ENCODE measurements at places on chromosomes 11 and 22. TPM values are rescaled to one million over a fixed set of nuclear protein-coding genes. Genes with fewer than 3 reads are reported as not detected.
A peak's percentile ranks its signal among the peaks of the same experiment; 100 is the strongest.

- peak overlapping the region; percentile 65 for H3K27ac ChIP-seq
- no peaks in the 10 kb centered on the region for H3K36me3 ChIP-seq
Observed at GRCh38 chr11:61899146-61899841, 7.9 kb upstream of the FADS3 start.

DNA sequence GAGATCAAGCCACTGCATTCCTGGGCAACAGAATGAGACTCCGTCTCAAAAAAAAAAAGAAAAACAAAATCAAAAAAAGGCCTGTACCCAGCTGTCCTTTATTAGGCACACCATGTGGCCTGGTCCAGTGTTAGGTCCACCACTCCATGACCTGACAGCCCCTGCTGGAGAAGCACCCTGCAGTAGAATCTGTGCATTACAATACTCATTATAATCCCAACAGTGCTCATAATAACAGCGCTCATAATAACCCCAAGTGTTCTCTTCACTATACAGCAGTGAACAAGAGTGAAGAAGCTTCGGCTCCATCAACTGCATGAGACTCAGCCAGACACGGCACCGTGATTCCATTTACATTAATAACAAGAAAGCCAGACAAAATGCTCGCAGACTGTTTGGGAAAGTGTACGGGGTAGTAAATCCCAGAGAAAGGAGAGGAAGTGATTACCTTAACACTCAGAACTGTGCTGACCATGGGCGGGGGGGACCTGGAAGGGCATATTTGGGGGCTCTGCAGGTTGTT, 8.9 kb upstream of the EHD1 start:
- no peak for DNase-seq
- H3K36me3 ChIP-seq = no peaks in the 10 kb centered on the region
- peaks cover 5% of the 10 kb centered on the region for H3K4me1 ChIP-seq

DNA sequence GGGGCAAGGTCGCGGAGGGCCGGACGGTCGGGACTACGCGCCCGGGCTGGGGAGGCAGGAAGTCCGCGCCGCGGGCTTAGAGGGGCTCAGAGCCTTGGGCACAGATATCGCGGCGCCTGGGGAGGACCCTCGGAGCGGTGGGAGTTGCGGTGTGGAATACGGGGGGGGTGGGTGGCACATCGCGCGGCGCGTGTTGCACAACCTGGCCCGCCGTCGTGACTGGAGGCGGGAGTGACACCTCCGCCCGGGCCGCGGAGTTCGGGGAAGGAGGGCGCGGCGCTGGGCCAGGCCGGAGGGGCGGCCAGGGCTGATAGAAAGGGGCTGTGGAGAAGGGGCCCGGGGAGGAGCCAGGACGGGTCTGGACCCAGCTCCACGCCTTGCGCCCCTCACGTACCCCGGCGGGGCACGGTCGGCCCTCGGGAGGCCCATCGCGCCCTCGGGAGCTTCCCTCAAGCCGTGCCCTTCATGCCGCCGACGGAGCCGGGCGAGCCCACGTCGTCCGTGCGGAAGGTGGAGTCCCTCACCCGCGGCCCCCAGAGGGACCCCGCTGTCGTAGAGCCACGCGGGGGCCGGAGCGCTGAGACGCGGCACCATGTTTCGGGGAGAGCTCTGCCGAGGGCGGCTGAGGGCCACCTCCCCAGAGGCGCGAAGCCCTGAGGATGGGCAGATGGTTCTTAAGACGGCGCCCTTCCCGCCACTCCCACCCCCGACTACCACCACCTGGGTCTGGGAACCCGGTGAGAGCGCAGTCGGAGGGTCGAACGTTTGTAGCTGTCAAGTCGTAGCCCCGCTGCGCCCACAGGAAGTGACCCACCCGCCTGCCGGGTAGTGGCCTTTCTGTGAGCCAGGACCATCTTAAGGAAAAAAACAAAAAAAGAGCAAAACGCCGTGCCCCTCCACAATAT, 729 bp downstream of the IL17RA start:
- H3K27ac ChIP-seq = peak overlapping the region; percentile 86
- no peaks in the 10 kb centered on the region for H3K27me3 ChIP-seq
- peaks cover 9% of the 10 kb centered on the region for H3K4me1 ChIP-seq
- peak; percentile 40 for DNase-seq

DNA sequence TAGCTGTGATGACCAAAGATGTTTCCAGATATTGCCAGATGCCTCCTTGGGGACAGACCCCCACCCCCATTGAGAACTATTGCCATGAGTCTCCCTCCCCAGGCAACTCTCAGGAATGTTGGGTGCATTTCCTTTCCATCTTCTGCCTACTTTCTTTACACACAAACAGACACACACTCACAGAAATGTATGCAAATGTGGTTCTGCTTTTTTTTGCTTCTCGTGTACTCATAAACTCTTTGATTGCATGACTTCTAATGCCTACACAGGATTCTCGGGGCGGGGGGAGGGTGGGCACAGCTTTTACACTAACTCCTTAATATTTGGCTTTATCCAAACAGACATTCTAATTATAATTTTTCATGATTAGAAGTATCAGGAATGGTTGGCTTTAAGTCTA, 53.3 kb upstream of the SUSD2 start:
- DNase-seq = no peak
- no peak overlapping the region for H3K4me3 ChIP-seq
- no peaks in the 10 kb centered on the region for H3K4me1 ChIP-seq

DNA sequence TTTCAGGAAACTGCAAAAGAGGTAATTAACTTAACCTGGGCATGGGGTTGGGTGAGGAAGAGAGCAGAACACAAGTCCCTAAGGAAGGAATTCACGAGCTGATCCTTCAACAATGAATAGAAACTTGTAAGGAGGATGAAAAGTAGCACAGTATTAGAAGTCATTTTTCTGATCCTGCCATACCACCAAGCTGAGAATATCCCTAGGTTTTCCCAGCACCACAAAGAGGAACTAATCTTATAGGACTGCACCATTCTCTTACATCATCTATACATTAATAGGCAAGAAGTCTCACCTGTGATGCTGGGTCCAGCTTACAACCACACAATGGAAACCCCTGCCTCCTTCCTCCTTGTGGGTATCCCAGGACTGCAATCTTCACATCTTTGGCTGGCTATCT, at the start of gene OR52I1:
Gene OR52I1, plus strand, starts transcription at position 301 of the 400 bp plus-strand sequence. Its CDS starts 0 bp downstream, at position 301.
- H3K4me1 ChIP-seq = no peaks in the 10 kb centered on the region
- no peak within 1 kb of the TSS for H3K27ac ChIP-seq

GRCh38 chr11:68338051-68338780, 25.8 kb downstream of the LRP5 start:
- H3K36me3 ChIP-seq = no peaks in the 10 kb centered on the region
- peaks cover 21% of the 10 kb centered on the region for H3K4me1 ChIP-seq
- no peak overlapping the region for H3K4me3 ChIP-seq
- no peaks in the 10 kb centered on the region for H3K27me3 ChIP-seq

- no peak for DNase-seq
- H3K4me1 ChIP-seq = no peaks in the 10 kb centered on the region
- peak overlapping the region; percentile 67 for H3K27ac ChIP-seq
- H3K36me3 ChIP-seq = no peaks in the 10 kb centered on the region
- no peak overlapping the region for H3K4me3 ChIP-seq
Observed at GRCh38 chr11:11622772-11623171, 967 bp upstream of the GALNT18 start.

DNA sequence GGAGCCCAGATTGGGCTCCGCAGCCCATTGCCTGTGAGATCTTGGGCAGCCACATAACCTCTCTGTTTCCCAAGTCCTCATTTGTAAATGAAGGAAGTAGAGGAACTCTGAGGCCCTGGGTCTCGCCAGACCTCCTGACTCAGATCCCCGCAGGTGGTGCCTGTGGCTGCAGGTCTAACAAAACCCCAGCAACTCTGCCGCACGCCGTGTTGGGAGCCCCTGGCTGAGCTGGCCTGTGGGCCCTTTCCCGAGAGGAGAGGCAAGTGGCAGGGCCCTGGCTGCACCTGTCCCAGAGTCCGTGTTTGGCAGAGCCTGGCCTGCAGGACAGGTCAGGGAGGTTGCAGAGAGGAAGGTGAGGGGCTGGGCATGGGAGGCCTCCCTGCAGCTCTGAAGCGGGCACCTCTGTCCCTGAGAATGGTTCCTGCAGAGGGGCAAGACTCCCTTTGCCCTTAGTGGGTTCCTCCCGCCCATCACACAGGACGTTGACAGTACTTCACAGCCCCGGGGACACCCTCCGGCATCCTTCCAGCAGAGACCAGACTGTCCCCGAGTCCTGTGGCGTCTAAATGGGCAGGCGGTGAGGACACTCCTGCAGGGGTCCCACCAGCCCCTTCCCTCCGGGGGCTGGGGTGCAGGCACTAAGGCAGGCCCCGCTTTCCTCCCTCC, 67.7 kb downstream of the ARHGAP8 start:
- no peaks in the 10 kb centered on the region for H3K36me3 ChIP-seq
- no peak overlapping the region for H3K4me3 ChIP-seq
- DNase-seq = no peak

GRCh38 chr11:105181100-105181499, 41.5 kb upstream of the CARD18 start:
- no peak overlapping the region for H3K4me3 ChIP-seq
- no peaks in the 10 kb centered on the region for H3K4me1 ChIP-seq
- no peak for DNase-seq
- H3K36me3 ChIP-seq = no peaks in the 10 kb centered on the region

DNA sequence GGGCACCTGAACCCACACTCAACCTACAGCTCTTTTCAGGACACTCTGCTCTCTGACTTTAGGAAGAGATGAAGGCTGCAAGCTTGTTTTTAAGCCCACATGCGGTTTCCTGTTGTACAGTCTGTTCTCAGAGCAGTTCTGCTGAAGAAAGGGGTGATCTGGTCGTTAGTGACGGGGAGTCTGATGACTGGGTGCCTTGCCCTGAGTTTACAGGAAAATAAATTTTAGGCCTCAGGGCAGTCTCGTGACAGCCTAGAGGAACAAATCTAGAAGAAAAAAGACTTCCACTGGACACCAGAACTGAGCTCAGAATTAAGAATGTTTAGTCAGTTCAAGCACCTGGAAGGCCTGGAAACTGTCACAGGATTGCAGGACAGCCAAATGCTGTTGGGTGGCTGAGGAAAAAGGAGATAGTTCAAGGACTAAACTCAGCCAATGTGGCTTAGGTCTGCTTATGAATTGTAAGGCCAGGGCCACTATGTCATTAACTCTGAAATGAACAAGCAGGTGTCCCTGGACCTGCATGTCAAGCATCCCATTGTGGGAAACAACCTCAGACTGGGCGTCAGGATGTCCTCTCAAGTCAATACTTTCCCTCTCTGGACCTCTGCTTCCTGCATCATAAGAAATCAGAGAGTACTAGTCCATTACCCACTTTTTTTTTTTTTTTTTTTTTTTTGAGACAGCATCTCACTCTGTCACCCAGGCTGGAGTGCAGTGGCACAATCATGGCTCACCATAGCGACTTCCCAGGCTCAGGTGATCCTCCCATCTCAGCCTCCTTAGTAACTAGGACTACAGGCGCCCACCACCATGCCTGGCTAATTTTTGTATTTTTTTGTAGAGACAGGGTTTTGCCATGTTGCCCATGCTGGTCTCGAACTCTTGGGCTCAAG, 5.7 kb downstream of the PIK3IP1 start:
- H3K4me1 ChIP-seq = no peaks in the 10 kb centered on the region
- no peak for DNase-seq
- H3K4me3 ChIP-seq = no peak overlapping the region
- no peaks in the 10 kb centered on the region for H3K27me3 ChIP-seq
- no peaks in the 10 kb centered on the region for H3K36me3 ChIP-seq
- peak overlapping the region; percentile 1 for H3K27ac ChIP-seq

DNA sequence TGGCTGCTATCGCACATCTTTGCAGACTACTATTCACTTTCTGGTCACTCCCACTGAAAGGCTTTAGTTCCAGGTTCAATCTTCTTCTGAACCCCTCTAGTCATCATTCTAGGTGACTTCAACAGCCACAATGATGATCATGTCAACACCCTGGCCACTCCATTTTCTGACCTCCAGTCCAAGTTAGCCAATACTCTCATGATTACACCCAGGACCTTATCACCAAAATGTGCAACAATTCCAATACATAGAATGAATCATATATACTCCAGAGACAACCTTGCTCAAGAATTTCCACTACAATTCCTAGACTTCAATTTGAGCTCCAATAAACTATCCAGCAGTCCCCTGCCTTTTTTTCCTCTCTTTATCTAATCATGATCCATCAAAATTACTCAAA, 70.7 kb downstream of the PAK1 start:
- H3K27me3 ChIP-seq = no peaks in the 10 kb centered on the region
- H3K4me1 ChIP-seq = peaks cover 3% of the 10 kb centered on the region
- no peaks in the 10 kb centered on the region for H3K36me3 ChIP-seq
- no peak overlapping the region for H3K27ac ChIP-seq
- H3K4me3 ChIP-seq = no peak overlapping the region

GRCh38 chr11:9362393-9362863, 22.0 kb upstream of the IPO7 start:
- no peak overlapping the region for H3K4me3 ChIP-seq
- no peaks in the 10 kb centered on the region for H3K4me1 ChIP-seq
- no peaks in the 10 kb centered on the region for H3K36me3 ChIP-seq
- no peak for DNase-seq

- H3K27ac ChIP-seq = peak overlapping the region; percentile 44
- H3K27me3 ChIP-seq = no peaks in the 10 kb centered on the region
- peaks cover 9% of the 10 kb centered on the region for H3K4me1 ChIP-seq
- H3K4me3 ChIP-seq = no peak overlapping the region
- H3K36me3 ChIP-seq = no peaks in the 10 kb centered on the region
Observed at GRCh38 chr22:28904211-28904896, 21.0 kb downstream of the ZNRF3 start.

DNA sequence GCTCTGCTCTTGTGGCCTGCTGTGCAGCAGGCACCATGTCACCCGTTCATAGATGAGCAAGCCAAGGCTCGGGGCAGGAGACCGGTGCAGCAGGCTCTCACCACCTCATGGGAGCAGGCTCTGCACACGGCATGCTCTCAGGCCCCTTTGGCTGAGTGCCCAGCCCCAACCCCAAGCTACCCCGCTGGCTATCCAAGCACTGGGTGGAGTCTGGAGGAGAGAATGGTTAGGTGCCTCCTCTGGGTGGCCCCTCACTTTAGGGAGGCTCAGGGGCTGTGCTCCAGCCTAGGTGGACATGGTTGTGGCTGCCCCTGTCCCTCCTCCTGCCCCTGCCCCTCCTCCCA, 199.9 kb downstream of the IGLL1 start:
- no peak overlapping the region for H3K27ac ChIP-seq
- no peak for DNase-seq
- H3K4me3 ChIP-seq = no peak overlapping the region
- H3K27me3 ChIP-seq = no peaks in the 10 kb centered on the region
- no peaks in the 10 kb centered on the region for H3K36me3 ChIP-seq
- H3K4me1 ChIP-seq = no peaks in the 10 kb centered on the region

DNA sequence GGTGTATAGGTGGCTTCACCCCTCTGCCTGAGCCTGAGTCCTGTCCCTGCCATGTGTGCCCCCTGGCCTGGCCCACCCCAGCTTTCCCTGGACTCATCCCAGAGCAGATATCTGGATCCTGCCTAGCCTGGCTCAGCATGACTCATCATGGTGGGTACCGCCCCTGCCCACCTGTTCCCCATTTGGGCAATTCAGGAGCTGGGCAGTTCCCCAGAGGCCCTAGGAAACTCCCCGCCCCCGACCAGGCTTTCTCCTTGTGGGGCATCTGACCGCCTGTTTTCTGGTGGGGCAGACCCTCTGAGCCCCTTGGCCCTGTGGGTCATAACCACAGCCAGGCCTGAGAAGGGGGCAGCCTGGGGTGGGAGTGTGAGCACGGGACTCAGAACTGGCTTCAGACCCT, 4.4 kb downstream of the TSPO start:
- no peaks in the 10 kb centered on the region for H3K27me3 ChIP-seq
- no peak overlapping the region for H3K4me3 ChIP-seq
- no peak for DNase-seq

C22orf42 gene
- total RNA-seq = not detected

POU2AF3 gene
- total RNA-seq = 0.97 TPM

ELF5 gene
- not detected for total RNA-seq

PDGFB gene
- 24.8 TPM for total RNA-seq

CNGA4 gene
- total RNA-seq = not detected

HTR3B gene
- total RNA-seq = not detected
